ENCODE measurements at places on chromosomes 2 and 18.

GRCh38 chr18:5998907-5999306, 103.6 kb upstream of the TMEM200C start:
- DNase-seq: no peak

- DNase-seq: no peak
Measured at GRCh38 chr18:13653746-13654433, 72.5 kb downstream of the FAM210A start.

GRCh38 chr18:75502286-75502685, 74.8 kb upstream of the SMIM21 start:
- DNase-seq: no peak

DNA sequence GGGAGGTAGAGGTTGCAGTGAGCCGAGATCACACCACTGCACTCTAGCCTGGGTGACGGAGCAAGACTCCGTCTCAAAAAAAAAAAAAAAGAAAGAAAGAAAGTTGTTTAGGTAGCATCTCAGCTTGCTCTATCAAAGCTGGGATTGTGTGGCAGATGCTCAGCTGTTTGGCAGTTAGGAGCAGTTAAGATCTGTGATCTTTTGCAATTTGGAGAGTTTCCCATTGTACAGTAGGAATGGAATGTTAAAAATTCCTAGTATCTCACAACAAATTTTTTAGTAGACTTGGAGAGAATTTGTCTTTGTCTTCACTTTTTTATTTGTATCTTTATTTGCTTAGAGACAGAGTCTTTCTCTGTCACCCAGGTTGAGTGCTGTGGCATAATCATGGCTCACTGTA, 122.9 kb upstream of the UNC80 start:
- no peak for DNase-seq

DNA sequence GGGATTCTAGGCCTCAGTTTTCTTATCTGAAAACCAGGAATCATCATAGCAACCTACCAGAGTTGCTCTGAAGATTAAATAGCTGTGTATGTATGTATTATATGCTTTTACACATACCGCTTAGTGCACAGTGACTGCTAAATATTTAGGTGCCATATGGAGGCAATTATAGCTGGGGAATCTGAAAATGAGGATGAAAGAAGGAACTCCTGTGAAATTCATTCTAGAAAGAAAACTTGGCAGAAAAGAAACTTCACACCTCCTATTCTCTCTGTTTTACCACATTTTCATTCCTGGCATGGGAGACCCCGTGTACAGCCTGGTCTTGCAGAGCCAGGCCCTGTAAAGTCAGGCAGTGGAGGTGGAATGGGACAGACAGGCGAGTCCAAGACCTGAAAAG, 862.4 kb downstream of the CNTNAP5 start:
- no peak for DNase-seq

- no peak for DNase-seq
Measured at GRCh38 chr2:112547333-112547732, 5.1 kb downstream of the POLR1B start.

- no peak for DNase-seq
Measured at GRCh38 chr18:49697757-49698524, 115.4 kb downstream of the ACAA2 start.

- DNase-seq: no peak
Measured at GRCh38 chr2:180063494-180064092, 56.5 kb upstream of the CWC22 start.

- peak; percentile 37 for DNase-seq
Measured at GRCh38 chr2:112482309-112483041, 519 bp downstream of the TTL start.

DNA sequence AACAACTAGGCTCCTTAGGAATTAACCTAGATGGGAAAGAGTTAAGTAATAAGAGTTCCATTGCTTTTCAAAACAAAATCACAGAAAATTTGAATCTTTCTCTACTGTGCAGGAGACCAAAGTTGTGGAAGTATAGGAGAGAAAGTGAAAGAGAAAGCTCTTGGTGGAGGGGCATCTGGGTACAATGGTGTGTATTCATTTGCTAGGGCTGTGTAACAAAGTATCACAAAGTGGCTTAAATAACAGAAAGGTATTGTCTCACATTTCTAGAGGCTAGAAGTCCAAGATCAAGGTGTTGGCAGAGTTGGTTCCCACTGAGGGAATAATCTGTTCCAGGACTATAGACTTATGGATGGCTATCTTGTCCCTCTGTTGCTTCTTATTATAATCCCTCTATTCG, 50.5 kb upstream of the GORASP2 start:
- DNase-seq: no peak

- DNase-seq: no peak
Measured at GRCh38 chr18:27778441-27778840, 398.5 kb downstream of the CDH2 start.

GRCh38 chr2:227623226-227623625, 5.9 kb downstream of the SCYGR4 start:
- DNase-seq: no peak

DNA sequence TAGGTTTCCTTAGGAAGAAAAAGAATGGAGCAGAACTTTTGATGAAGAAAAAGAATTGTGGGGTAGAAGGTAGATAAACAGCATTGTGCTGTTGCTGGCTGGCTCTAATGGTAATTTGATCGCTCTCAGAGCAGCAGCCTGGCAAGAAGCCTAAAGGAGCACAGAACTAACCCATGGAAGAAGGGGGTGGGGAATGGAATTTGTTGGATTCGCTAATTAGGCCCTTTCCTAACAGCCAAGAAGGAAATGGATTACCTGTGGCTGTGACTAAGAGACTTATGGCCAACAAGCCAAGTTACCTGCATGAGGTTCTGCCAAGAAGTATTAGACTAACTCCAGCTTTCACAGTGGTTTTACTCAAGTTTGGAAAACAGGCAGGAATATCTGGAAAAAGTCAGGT, 210.6 kb downstream of the IKZF2 start:
- no peak for DNase-seq

- DNase-seq: no peak
Measured at GRCh38 chr2:195574312-195574711, 82.7 kb upstream of the SLC39A10 start.

GRCh38 chr2:99451280-99451679, 38.5 kb downstream of the REV1 start:
- no peak for DNase-seq

DNA sequence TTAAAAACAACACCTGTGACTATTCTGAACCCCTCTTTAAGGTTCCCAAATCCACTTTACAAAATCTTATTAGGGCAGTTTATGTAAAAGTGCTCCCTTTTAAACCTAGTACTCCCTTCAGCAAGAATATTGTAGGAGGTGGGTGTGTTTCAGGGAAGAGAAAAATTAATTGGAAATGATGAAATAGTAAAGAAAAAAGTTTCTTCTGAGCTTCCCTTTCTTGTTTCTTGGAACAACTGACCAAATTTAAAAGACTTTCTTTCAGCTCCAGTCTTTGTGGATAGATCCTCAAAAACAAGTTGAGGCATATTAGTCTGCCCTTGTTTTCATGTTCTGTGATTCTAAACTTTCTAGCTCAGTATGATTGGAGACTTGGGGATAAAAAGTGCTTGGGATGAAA, 3.0 kb downstream of the VWA3B start:
- DNase-seq: no peak

GRCh38 chr18:61635901-61636528, 256.8 kb downstream of the RNF152 start:
- peak; percentile 25 for DNase-seq

GRCh38 chr2:217399291-217399690, 539.4 kb upstream of the TNP1 start:
- DNase-seq: no peak

GRCh38 chr2:25161055-25161781, 7.2 kb downstream of the POMC start:
- peak; percentile 74 for DNase-seq

GRCh38 chr2:171702781-171703556, 15.7 kb downstream of the DYNC1I2 start:
- no peak for DNase-seq

GRCh38 chr2:60837123-60837522, 44.3 kb upstream of the REL start:
- DNase-seq: no peak

DNA sequence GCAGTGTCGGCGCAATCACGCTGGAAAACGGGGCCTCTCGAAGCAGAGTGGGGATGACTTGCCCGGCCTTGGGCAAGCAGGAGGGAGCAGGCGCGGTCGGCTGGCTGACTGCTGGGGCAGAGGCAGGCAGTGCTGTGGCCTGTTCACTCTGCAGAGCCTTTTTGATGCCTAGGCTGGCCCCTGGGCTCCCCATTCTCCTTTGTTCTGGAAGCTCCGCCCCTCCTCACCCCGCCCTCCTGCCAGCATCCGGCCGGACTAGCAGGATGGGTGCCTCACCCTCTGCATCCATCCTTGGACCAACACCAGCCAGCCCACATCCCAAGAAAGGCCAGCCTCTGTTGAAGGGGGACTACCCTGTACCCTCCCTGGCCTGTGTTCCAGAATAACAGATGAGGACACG, at the start of gene ASPRV1:
TSS of gene ASPRV1 (minus strand) at position 136 of the 400 bp plus-strand sequence. CDS start 195 bp downstream, outside the sequence.
- no peak for DNase-seq

- DNase-seq: no peak
Measured at GRCh38 chr2:216862628-216863398, 2.9 kb upstream of the TNP1 start.

GRCh38 chr18:69978732-69979715, 31.4 kb upstream of the CD226 start:
- no peak for DNase-seq

GRCh38 chr2:24540011-24540477, 49.0 kb downstream of the NCOA1 start:
- no peak for DNase-seq

DNA sequence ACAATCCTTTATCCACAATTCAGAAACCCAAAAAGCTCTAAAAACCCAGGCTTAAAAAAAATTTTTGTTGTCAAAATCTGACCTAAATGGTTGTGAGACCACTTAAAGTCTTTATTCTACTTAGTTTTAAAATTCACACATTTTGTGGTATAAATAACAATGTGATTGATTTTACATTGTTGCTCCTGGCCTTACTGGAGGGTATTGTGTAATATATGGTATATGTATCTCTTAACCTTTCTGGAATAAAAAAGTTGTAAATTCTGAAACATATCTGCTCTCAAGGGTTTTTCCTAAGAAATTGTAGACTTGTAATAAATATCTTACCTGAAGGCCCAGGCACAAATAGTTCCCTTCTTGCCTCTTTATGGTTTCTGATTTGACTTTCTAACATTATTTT, 73.3 kb upstream of the PNPT1 start:
- DNase-seq: no peak

- DNase-seq: no peak
Measured at GRCh38 chr2:178220814-178221213, 26.5 kb downstream of the OSBPL6 start.

DNA sequence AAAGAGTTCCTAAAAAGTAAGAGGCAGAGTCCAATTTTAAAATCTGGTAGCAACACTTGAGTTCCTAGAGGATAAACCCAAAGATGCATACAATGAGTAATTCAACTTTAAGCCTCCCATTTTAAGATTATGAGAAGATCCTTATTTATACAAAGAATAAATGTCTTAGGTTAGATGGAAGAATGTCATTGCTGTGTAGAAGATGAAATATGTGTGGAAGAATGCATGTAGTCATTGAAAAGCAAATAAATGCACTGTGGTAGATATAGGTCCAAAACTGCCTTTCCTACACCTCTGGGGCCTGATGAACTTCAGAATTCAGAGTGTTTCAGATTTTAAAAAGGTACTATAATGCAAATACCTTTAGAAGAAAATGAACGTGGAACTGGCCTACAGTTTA, 58.7 kb upstream of the LRP1B start:
- DNase-seq: no peak

DNA sequence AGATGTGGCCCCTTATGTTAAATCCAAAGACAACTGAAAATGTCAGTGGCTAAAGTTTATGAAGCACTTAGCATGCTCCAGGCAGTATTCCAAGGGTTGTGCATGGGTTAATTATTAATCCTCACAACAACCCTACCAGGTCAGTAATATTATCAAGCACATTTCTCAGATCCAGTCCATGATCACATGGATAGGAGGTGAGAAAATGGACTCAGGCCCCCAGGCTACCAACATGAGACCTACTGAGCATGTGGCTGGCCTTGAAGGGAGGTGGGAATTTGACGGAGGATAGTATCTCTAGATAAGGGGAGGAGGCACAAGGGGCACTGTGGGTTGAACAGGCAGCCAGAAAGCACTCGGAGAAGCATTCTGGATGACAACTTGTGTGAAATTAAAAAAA, 412.0 kb downstream of the MEIS1 start:
- DNase-seq: no peak

GRCh38 chr2:95387358-95387757, 15.2 kb upstream of the FAHD2A start:
- no peak for DNase-seq

GRCh38 chr2:11160256-11160655, 5.0 kb downstream of the SLC66A3 start:
- DNase-seq: no peak

DNA sequence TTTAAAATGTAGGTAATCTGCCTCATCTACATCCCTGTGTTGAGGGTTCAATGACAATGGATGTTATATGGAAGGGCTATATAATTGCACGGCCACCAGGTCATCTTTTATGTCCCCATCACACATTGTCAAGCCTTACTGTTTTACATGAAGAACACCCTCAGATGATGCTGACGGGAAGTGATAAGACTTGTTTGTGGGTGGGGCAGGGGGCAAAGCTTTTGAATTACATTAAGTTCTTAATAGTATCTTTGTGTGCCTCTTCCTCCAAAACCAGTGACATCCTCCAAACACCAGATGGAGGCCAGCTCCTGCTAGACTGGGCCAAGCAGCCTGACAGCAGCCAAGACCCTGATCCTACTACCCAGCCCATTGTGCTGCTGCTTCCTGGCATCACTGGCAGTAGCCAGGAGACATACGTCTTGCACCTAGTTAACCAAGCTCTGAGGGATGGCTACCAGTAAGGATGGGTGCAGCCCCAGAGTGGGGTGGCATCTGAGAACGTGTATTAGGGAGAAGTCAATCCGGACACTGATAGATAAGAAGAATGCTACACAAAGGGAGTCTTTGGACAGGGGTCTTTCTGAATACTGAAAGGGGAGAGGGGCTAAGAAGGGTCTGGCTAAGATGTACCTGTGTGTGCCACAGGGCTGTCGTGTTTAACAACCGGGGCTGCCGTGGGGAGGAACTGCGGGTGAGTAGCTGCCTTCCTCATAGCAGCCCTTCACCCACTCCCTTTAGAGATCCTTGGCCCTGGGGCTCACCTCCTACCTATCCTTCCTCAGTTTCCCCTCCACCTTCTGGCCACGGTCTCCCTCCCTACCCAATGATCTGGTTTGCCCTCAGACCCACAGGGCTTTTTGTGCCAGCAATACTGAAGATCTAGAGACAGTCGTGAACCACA, 5.3 kb downstream of the ABHD1 start:
- DNase-seq: no peak

Measured in activated CD4-positive, alpha-beta memory T cell treated with anti-CD3 and anti-CD28 coated beads, Interleukin-2, amount 10 ng/mL, durations not matched to agents 7 days and 5 days (primary cell).